ENCODE measurements at places on chromosomes 1 and 21. TPM values are rescaled to one million over a fixed set of nuclear protein-coding genes. Genes with fewer than 3 reads are reported as not detected.

GRCh38 chr1:228378090-228378872 lies 28.4 kb downstream of the TRIM11 start:
- DNase-seq, result no peak

DNA sequence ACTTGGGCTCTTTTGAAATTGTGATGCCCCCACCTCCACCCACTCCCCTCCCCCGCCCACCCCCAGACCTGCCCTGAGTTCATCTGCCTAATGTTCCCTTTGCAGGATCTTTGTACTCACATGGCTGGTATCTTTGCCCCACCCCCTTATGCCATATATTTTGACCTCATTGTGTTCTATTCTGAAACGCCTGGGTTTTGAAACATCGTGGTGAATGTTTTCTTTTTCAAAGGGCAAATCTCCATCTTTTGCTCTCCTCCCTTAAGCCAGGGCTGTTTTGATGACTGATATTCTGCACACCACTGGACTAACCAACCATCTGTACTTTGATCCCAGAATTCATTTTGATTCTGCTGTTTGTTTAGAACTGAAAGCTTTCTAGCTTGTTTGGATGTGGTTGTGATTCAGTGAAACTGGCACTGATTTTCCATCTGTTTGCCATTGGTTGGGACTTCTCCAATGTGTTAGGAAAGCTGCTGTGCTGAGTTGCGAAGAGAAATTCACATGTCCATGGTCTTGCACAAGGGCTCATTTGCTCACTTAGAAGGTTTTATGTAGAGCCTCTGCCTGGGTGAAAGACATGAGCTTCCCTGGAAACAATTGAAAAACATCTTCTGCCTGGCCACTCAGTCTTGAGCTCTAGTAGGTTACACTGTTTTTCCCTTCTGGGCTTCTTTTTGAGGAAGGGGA lies 16.5 kb downstream of the SMAP2 start:
- peak; percentile 76 for DNase-seq

GRCh38 chr1:155085504-155086127 lies 7.0 kb downstream of the EFNA3 start:
- DNase-seq, result peak; percentile 55

DNA sequence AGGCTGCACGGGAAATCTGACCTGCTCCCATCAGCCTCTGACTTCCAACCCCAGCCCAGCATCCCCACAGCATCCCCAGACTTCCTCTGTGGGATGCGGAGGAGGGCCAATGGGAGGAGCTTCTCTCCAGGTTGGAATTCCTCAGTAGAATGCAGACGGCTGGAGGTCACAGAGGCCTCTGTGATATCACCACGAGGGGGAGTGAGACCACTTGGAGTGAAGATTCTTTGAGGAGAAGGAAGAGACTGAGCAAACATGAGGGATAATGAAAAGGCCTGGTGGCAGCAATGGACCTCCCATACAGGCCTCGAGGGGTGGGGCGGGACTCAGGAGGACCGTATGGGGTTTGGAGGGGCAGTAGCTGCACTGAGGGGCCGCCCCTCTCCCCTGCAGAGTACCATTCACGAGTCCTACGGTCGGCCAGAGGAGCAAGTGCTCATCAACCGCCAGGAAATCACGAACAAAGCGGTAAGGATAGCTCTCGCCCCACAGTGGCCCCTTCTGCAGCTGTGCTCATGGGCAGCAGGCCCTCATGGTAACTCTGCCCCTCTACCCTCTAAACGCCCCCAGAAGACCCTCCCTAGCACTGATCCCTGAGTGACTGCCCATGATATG lies at the start of gene CATSPER4:
Gene CATSPER4 (plus strand): TSS at position 230 of the 615 bp plus-strand sequence. CDS start 26 bp downstream, at position 256.
- no peak for DNase-seq

Gene PCAT6
- total RNA-seq, result 0.47 TPM

- DNase-seq, result peak; percentile 18
Measured at GRCh38 chr1:184803180-184803492, 48.5 kb upstream of the EDEM3 start.

DNA sequence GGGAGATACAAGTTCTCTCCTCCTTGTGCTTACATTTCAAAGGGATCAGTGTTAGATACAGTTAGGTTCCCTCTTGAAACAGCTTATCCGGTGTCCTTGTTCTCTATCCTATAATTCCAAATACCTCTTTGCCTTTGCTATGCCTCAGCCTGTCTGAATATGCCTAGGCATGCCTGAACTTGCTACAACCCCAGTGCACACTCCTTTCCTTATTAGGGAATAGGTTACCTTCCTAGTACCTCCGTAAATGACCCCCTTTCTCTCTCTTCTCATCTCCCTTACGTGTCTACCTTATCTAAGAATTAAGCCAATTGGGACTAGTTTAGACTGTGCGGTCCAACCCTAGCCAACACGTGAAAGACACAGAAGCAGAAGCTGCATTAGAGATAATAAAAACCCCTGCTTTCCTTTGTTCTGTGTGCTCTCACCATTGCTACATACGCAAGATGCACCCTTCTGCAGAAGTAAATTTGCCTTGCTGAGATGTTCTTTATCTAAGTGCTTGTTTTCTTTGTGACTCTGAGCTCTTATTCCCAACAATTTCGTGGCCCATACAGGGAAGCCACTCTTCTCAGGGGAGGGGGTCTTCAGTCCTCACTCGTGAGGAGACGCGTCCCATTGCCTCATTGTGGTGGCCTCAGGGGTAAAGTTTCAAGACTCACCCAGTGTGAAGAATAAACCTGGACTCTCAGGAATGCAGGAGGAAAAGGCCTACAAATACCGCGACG lies 802.1 kb downstream of the PLA2G4A start:
- DNase-seq, result no peak

- DNase-seq, result no peak
Measured at GRCh38 chr1:116493484-116494352, 77.1 kb downstream of the CD58 start.

- no peak for DNase-seq
Measured at GRCh38 chr1:94653454-94653853, 111.9 kb upstream of the F3 start.

DNA sequence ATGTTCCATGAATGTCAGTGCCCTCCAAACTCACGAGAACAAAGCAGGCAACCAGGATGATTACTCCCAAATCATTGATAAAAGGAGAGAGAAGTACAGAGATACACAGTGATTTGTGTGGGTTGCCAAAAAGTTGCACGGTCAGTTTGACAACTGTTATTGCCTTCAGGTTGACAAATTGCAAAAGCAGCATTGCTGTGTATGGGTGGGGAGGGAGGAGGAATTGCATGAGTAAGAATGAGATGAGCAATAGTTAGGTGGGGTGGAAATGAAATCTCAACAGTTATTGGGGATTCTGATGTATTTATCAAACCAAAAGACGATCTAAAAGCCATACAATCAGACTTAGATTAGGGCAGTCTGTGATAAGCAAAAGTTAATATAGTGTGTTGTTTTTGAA lies 93.7 kb downstream of the NTMT2 start:
- DNase-seq, result no peak

DNA sequence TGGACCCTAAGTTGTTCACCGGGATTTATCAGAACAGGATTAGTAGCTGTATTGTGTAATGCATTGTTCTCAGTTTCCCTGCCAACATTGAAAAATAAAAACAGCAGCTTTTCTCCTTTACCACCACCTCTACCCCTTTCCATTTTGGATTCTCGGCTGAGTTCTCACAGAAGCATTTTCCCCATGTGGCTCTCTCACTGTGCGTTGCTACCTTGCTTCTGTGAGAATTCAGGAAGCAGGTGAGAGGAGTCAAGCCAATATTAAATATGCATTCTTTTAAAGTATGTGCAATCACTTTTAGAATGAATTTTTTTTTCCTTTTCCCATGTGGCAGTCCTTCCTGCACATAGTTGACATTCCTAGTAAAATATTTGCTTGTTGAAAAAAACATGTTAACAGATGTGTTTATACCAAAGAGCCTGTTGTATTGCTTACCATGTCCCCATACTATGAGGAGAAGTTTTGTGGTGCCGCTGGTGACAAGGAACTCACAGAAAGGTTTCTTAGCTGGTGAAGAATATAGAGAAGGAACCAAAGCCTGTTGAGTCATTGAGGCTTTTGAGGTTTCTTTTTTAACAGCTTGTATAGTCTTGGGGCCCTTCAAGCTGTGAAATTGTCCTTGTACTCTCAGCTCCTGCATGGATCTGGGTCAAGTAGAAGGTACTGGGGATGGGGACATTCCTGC lies 3.9 kb upstream of the OLFML3 start:
- no peak for DNase-seq

DNA sequence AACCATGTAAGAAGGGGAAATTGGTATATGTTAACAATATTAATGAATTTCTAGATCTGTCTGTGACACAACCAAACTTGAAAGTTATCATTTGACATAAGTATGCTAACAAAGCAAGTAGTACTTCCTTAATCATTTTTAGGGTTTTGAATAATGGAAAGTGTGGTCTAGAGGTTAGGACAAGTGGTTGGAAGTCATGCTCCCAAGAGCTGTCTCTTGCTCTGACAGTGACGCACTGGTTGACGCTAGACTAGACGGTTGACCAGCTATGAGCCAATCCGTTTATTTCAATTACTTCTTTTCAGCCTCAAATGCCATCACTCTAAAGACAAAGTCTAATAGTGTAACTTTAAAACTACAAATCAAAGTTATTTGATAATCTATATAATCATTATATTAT lies 20.7 kb upstream of the RGS1 start:
- no peak for DNase-seq

Gene ADGRL4
- not detected for total RNA-seq

- DNase-seq, result no peak
Measured at GRCh38 chr1:40746344-40747090, 37.1 kb upstream of the KCNQ4 start.

Gene KRTAP13-2
- total RNA-seq, result not detected

GRCh38 chr1:167984886-167985489 lies 48.1 kb upstream of the MPC2 start:
- peak; percentile 33 for DNase-seq

- no peak for DNase-seq
Measured at GRCh38 chr1:43937179-43937865, 3.7 kb downstream of the ARTN start.

DNA sequence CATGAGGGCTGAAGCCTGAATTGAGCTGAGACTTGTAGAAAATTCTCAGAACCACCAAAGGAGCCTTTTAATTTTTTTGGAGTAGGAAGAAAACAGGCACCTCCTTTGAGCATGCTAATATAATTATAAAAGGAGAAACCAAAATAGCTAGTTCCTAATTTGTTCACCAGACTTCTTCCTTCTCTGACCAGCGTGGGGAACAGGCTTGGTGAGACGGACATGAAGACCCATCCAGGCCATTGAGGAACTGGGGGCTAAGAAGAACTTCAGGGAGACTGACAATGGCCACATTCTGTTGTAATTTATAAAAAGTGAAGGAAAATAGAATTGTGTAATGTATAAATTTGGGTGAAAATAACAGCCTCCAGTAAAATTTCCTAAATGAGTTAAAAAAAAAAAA lies 62.6 kb downstream of the MAN1C1 start:
- DNase-seq, result no peak

Gene LIN28A
- not detected for total RNA-seq

DNA sequence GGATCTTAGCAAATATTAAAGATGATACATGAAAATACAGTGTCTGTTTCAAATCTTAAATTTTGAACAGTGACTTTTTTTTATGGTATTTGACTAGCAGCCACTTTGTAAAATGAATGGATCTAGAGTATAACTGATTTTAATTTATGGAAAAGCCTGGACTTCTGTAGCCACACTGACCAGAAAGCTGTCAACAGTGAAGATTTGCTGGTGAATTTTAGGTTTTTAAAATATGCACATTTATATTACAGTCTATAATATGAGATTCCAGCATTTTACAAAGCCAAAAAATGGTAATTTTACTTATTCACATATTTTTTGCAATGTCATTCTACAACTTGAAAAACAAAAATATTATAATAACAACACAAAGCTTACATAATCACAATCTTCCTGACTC lies 131.8 kb downstream of the NEGR1 start:
- DNase-seq, result no peak

- DNase-seq, result no peak
Measured at GRCh38 chr1:95033843-95034242, 38.9 kb downstream of the ALG14 start.

Gene ZBTB8A
- 6.6 TPM for total RNA-seq

DNA sequence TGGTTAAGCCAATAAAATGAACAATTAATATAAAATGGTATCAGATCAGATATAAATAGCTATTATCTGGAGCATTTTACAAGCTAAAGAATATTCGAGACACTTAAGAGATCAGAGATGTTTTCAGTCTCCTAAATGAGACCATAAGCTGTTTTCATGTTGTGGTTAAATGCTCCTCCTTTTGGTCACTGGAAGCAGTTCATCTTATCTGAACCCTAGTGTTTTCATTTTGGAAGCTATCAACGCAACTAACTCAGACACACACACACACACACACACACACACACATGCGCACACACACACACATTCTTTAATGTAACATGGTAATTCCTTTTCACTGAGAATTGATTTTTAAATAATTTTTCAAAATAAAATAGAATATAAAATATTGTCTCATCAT lies 10.0 kb upstream of the LRRC8C start:
- no peak for DNase-seq

GRCh38 chr1:154344977-154345837 lies 19.9 kb downstream of the ATP8B2 start:
- no peak for DNase-seq

DNA sequence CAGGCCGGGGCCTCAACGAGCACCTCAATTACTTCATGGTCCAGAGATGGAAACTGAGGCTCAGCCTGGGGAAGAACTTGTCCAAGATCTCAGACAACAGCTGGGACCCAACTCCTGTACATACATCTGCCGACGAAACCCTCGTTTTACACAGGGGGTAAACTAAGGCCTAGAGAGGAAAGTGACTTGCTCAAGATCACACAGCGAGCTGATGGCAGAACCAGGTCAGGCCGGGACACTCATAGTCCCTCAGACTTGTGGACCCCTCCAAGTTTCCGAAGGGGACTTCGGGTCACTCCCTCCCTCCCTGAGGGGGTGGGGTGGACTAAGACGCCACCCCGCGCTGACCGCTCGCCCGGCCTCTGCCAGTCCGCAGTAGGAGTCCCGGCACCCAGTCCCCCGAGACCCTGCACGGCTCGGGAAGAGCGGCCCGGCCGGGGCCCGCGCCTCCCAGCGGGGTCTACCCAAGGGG lies 430 bp downstream of the WASF2 start:
- no peak for DNase-seq

DNA sequence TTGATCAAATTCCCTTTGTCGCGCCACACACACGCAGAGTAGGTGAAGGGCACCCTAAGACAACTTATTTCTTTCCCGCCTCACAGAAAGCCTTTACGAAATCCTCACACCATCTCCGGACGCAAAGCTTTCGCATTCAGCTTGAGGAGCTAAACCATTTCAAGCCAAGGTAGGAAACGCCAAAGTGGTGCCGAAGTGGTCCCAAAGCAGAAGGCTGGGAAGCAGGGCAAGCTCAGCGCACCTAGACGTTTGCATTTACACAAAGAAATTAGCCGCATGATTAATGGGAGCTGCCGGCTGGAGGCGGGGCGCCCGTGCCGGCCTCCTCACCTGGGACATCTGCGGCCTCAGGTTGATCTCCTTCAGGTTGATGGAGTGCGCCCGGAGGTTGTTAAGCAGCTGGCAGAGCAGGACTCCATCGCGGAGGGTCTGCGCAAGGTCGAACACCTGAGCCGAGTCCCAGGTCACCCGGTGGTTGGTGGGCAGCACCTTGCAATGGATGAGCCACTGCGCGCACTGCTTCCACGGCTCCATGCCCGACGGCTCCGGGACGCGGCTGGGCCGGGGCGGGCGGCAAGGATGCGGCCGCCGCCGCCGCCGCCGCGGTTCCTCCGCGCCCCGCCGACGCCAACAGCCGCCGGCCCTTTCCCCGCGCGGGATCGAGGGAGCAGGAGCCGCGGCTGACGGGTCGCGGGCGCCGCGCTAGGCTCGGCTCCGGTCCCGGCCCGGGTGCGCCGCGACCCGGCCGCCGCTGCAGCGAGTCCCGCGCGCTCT lies 457 bp downstream of the VAV3 start:
- DNase-seq, result no peak

Gene APCS
- total RNA-seq, result not detected
